ENCODE measurements at places on chromosomes 7 and 10.
A peak's percentile ranks its signal among the peaks of the same experiment; 100 is the strongest.

DNA sequence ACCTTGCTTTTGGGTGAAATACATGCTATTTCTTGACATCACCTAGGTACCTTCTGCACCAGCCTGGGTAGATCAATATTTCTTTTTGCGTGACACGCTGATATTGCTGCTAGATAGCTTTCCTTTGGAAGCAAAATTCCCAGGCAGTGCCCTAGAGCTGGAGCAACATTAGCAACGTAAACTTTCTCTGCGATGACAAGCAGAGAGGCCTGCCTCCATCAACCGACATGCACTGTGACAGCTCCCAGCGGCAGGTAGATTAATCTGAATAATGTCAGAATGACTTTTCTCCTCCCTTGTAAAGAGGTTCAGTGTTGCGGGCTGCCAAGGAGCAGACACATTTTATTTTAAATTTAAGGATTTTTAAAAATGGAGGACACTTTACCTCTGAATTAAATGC lies 307.4 kb downstream of the GALNT17 start:
- no peak for DNase-seq

GRCh38 chr10:81600185-81600584 lies 274.8 kb upstream of the NRG3 start:
- DNase-seq: no peak

DNA sequence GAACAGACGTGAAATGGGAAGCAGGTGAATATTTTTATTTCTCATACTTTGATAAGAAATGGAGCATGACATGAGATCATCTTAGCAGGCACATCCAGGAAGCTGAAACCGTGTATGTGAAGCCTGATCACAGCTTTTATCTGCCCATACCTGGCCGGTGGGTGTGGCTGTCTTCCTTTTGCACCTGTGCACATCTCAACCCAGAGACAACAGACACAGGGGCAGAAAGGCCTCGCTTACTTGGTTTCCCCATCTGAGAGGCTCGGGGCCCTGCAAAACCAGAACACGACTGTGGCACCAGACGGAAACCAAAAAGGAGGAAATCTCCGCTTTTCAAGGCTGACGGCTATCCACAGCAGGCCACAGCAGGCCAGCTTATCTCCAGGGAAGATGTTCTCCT lies 116.4 kb downstream of the TCERG1L start:
- DNase-seq: no peak

DNA sequence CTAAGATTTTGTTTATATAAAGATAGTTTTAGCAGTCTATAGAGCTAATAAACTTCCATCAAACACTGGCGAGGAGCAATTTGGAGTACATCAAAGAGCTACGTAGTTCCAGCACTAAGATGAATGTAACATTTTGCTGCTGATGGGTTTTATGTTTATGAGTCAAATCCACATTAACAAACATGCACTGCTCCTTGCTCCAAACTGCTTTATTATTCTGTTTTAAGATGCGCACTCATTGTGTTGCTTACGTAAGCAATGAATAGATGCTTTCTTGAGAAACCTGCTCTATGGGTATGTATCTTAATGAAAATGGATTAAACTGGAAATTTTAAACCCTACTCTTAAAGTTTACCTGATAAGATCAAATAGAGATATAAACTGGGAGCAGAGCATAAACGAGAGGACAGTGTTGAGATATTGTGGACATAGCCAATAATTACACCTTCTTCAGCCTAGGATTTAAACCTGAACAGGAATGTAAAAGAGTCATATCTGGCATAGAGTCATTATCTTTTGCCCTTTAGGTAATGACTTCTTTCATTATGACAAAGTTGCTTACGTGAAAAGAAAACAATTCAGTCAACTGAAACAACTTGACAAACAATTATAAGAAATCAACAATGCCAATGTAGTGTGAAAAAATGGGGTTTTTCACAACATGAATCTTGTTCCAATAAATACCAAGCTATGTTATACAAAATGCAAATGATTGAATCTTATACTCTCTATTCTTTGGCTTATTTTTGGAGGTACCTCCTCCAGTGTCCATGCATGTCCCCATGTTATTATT lies 153.5 kb upstream of the MTPN start:
- no peak for DNase-seq

- peak; percentile 56 for DNase-seq
Measured at GRCh38 chr10:86687750-86688149, 19.4 kb downstream of the LDB3 start.

DNA sequence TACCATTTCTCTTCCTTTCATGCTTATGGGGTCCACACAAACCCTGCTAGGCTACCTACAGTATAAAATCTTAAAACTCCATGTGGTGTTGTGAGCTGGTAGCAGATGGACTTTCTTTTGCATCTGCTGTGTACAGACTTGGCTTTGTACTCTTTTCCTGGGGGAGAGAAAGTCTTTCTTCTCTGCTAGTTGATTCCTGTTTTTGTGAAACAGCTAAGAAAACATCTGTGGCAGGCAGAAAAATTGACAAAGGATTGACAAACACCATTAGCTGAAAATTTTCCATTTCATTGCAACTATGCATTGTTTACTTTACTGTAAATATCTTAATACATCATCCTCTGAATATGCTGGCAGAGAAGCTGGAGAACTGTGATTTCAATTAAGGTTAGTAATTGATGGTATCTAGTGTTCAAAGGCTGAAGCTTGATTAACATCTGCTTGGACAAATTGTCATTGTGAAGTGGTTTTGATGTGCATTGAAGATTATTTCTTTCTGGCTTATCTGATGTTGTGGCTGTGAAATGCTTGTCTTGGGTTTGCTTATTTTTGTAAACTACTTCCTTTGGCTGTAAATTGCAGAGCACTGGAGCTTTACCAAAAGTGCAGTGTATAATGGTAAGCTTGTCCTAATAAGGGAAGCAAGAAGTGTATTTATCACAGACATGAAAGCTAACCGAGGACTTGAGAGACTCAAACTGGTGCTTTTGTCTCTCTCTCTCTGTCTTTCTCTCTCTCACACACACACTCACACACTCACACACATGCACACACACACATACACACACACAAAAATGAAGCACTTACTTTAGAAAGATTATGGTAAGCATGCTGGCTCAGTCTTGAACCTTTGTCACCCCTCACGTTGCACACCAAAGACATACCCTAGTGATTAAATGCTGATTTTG lies at the start of gene FOXP2:
FOXP2 (plus strand) TSS at position 660 of the 908 bp plus-strand sequence. CDS start 11,697 bp downstream, outside the sequence.
- DNase-seq: no peak

DNA sequence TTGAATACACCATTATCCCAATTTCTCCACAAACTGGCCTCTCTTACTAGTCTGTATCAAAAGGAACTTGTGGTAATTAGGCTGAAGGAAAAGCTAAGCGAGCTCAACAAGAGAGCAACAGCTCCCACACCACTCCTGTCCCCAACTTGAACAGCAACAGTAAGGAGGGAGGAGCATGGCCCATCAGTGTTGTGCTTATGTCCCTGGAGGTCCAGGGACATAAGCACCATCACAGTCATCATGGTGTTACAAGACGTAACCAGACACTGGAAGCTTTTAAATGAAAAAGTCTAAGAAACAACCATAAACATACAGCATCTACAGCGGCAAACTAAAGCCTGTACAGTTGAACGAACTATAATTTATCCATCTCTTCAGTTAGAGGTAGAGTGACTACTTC lies 989 bp downstream of the ERLIN1 start:
- DNase-seq: no peak

- DNase-seq: no peak
Measured at GRCh38 chr10:58102897-58103296, 164.8 kb downstream of the IPMK start.

- DNase-seq: no peak
Measured at GRCh38 chr10:63596924-63597323, 75.7 kb downstream of the REEP3 start.

DNA sequence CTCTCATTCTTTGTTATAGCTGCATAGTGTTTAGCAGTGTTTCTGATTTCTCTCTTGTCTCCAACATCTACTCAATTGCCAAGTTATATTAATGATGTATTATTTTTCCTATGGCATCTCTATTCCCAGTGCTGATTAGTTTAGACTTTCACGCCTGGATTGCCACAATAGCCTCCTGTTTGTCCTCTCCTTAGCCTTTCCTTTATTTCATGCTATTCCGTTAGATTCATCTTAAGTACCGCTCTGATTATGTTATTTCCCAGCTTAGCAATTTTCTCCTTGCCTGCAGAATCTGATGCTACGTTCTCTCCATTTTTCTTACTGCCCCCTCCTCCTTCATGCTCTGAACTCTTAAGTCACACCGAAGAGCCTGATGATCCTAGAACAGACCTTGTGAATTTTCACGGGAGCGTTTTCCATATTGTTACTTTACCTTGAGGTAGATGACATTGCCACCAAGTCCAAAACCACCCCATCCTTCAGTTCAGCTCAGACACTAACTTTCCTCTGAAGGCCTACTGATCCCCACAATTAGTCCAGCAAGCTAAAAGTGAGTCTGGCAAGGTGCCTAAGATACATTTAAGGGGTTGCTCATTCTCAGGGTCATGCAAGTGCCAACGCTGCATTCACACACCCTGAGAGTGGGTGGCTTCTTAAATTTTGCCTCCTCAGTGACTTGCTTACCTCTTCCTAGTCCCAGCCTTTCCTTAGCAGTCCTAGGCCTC lies 6.6 kb upstream of the NRF1 start:
- DNase-seq: no peak

DNA sequence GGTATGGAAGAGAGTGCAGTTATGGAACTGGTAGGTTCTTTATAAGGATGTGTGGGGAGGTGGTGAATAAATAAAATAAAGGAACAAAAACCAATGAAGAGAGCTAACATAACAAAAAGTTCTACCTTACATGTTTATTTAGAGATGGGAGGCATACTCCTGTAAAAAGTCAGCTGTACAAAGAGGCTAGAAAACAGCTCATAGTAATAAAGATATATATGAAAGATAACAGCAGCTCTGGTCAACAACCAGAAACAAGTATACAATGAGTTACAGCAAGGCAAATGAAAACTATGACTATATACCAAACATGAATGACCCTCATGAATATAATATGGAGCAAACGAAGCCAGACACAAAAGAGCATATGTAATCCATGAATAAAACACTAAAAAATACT lies 62.0 kb downstream of the FAM13C start:
- DNase-seq: no peak

DNA sequence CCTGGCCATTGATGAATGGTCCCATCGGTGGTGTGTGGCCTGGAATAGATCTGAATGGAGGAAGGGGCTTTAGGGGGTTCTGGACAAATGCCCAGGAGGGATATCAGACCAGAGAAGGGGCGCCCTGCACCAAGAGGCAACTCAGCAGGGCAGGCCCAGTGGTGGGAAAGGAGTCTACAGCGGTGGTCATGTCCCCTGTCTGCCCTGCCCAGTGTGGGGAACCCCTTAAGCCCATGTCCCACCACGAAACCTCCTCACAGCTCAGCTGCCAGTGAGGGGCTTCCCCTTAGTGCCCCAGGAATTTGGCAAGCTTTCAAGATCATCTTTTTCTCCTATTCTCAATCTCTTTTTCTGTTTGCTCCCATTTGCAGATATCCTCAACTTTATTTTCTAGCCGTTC lies 14.1 kb upstream of the CCSER2 start:
- DNase-seq: no peak

GRCh38 chr10:6095810-6096570 lies 7.2 kb downstream of the RBM17 start:
- no peak for DNase-seq

- no peak for DNase-seq
Measured at GRCh38 chr7:100430493-100431285, 1.1 kb downstream of the MEPCE start.

DNA sequence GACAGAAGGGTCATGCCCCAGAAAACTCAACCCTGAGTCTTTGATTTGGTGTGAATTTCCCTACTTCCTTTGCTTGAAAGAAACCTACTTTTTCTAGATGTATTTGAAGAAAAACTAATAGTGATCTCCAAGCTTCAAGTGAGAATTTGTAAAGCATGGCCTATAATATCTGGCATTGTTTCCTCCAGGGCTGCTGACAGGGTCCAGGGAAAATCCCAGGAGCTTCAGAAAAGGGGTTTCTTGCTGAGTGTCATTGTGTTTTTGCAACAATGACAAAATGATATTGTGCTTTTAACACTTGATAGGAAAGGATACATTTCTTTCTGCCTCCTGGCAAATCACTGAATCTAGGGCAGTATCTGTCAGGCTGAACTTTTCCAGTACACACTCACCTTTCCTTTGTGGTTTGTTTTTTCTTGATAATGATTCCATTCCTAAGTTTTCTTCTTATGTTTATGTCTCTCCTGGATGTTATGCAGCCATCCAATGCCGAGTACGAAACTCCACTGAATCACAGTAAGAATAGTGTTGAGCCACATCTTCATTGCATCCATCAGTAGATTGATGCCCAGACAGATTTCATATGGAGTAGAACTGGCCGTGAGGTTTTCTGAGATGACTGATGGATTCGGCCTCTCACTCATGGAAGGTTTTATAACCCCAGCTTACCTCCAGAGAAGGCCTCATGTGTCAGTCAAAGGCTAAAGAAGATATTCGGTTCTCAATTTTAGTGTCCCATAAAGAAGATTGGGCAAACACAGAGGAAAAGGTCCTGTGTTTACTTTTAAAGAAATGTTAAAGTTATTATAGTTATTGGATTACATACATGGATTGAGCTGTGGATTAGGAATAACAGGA lies 76.9 kb upstream of the STEAP1B start:
- peak; percentile 38 for DNase-seq

DNA sequence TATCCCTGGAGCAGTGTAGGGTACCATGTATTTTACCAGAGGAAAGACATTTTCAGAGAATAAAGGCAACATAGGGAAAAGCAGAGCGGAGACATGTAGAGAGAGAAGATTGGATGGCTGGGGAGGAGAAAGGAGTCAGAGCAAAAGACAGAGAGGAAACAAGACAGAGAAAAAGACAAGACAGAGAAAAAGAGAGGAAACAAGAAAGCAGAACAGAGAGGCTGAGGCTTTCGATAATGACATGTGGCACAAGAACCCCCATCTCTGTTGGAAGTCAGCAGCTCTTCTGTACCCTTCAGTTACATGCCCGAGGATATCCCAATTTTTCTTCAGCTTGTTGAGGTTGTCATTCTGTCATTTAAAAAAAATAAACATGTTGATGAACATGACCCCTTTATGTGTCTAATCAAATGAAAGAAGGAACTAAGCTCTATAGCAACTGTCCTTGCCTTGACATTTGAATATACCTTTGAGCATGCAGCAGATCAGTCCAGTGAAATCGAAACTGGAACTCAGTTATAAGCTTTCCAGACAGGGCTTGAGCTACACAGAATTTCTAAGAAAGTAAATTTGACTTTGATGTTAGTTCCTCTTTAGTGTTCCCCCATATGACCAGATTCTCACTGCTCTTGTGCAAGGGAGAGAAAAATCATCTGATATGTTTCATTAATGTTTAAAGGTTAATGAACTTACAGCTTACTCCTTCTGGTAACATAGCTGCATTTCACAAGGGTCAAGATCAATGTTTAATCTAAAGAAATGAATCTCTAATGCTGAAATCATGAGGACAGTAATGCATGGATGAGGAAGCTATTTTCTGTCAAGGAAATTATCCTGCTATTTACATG lies 75.1 kb upstream of the SP4 start:
- DNase-seq: no peak

DNA sequence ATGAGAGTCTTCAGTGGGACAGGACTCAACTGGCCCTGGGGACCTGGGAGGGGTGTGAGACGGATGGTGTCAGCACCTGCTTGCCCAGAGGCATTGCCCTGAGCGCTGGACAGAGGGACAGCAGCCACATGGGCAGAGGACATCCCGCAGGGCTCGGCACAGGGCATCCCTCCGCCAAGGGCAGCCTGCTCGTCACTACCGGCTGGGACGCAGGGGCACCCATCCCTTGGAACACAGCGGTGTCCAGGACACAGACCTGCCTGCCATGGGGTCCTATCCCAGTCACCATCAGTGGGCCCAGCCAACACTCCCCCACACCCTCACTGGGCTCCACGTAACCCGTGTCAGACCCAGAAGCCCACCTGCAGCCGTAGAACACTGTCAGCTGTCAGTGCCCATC lies 109.3 kb downstream of the LARP4B start:
- no peak for DNase-seq

All from NCI-H226 (cell line).